ENCODE measurements at places on chromosomes 7 and 10. TPM values are rescaled to one million over a fixed set of nuclear protein-coding genes. Genes with fewer than 3 reads are reported as not detected.

Gene COBL
- total RNA-seq: 8.8 TPM

Gene SND1
- total RNA-seq: 162 TPM

Gene EPHA1
- total RNA-seq: 31.9 TPM

Gene PANK1
- 6.1 TPM for total RNA-seq

Gene PYROXD2
- 13.2 TPM for total RNA-seq

Gene GJD4
- total RNA-seq: not detected

Gene SH2D4B
- total RNA-seq: not detected

Gene ARHGEF35
- total RNA-seq: 23.5 TPM

Gene ADRA2A
- total RNA-seq: 0.72 TPM

Gene ITPRID1
- not detected for total RNA-seq

Gene CPEB3
- 10.5 TPM for total RNA-seq

Gene MLXIPL
- total RNA-seq: 16.1 TPM

Gene JAKMIP3
- total RNA-seq: 0.45 TPM

Gene ORC5
- 10.3 TPM for total RNA-seq

Gene OPN1SW
- total RNA-seq: not detected

Gene CC2D2B
- total RNA-seq: 5.1 TPM

Gene IFIT3
- 11.4 TPM for total RNA-seq

Gene CTAGE4
- 36.5 TPM for total RNA-seq

Gene ZNF804B
- not detected for total RNA-seq

Gene EPC1
- total RNA-seq: 61.0 TPM

Gene ELFN1
- 0.43 TPM for total RNA-seq

Gene ANKRD61
- not detected for total RNA-seq

Gene SYT15B
- total RNA-seq: not detected

Gene EN2
- total RNA-seq: not detected

Gene CALML3
- not detected for total RNA-seq

Gene FAM13C
- 47.3 TPM for total RNA-seq

Gene CNTNAP2
- total RNA-seq: 0.43 TPM
